ENCODE measurements at places on chromosomes 2 and 18. TPM values are rescaled to one million over a fixed set of nuclear protein-coding genes. Genes with fewer than 3 reads are reported as not detected.

PCARE gene
- total RNA-seq: not detected

SLC8A1 gene
- 6.5 TPM for total RNA-seq

TFCP2L1 gene
- not detected for total RNA-seq

EFEMP1 gene
- total RNA-seq: 5,147 TPM

CABYR gene
- total RNA-seq: 2.0 TPM

UGT1A4 gene
- not detected for total RNA-seq

KIF1A gene
- total RNA-seq: not detected

SPDYA gene
- 0.36 TPM for total RNA-seq

WDR54 gene
- 40.4 TPM for total RNA-seq

INSIG2 gene
- 15.7 TPM for total RNA-seq

DTNA gene
- 2.4 TPM for total RNA-seq

LYG1 gene
- total RNA-seq: not detected

TMEM37 gene
- 2.9 TPM for total RNA-seq

FAHD2A gene
- 18.8 TPM for total RNA-seq

ALK gene
- not detected for total RNA-seq

CFC1 gene
- total RNA-seq: not detected

ARL4C gene
- 5.6 TPM for total RNA-seq

IFIH1 gene
- total RNA-seq: 3.9 TPM

MLPH gene
- total RNA-seq: 9.9 TPM

VIT gene
- total RNA-seq: 0.36 TPM

ZDBF2 gene
- total RNA-seq: 7.9 TPM

APOB gene
- total RNA-seq: under 0.01 TPM

ZAP70 gene
- not detected for total RNA-seq

MC4R gene
- not detected for total RNA-seq

CYS1 gene
- total RNA-seq: under 0.01 TPM

ERCC3 gene
- 18.8 TPM for total RNA-seq

BMP10 gene
- total RNA-seq: not detected

DYNC2LI1 gene
- total RNA-seq: 8.7 TPM

M1AP gene
- total RNA-seq: not detected

NAPG gene
- 30.7 TPM for total RNA-seq

SPHKAP gene
- total RNA-seq: not detected

SERPINB12 gene
- total RNA-seq: not detected

CCDC121 gene
- total RNA-seq: 1.6 TPM

CDKL4 gene
- total RNA-seq: 1.3 TPM

KCNIP3 gene
- 4.4 TPM for total RNA-seq

SKOR2 gene
- total RNA-seq: not detected

ZBTB7C gene
- total RNA-seq: not detected

IL36RN gene
- not detected for total RNA-seq

ERICH2 gene
- total RNA-seq: not detected

PTPRN gene
- 1.9 TPM for total RNA-seq

RESP18 gene
- not detected for total RNA-seq

ITGAV gene
- 244 TPM for total RNA-seq

MYL12A gene
- total RNA-seq: 699 TPM

ASXL2 gene
- total RNA-seq: 11.0 TPM

ATP8B1 gene
- 19.7 TPM for total RNA-seq

CHRNG gene
- not detected for total RNA-seq

ICOS gene
- not detected for total RNA-seq

PLB1 gene
- total RNA-seq: under 0.01 TPM

NT5DC4 gene
- not detected for total RNA-seq

GALNT13 gene
- total RNA-seq: under 0.01 TPM

CUL3 gene
- 31.6 TPM for total RNA-seq

EMILIN1 gene
- 388 TPM for total RNA-seq

Measured in cardiac atrium fibroblast (primary cell).